Fibroblast of skin of right biceps (primary cell): ENCODE measurements at places on chromosomes 13 and 19.

GRCh38 chr19:53047379-53047778 is 2.8 kb downstream of the ERVV-2 start:
- no peak for DNase-seq

DNA sequence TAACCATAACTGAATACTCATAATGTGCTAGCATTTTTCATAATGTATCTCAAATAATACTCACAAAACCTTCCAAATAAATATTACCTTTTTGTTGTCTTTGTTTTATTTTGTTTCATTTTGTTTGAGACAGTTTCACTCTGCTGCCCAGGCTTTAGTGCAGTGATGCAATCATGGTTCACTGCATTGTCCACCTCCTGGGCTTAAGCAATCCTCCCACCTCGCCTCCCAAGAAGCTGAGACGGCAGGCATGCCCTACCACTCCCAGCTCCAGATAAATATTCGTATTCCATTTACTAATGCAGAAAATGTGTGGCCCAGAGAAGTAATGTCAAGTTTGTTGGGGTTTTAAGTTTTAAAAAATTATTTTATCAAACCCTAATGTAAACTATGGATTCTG is 739.1 kb downstream of the GPC5 start:
- no peak for DNase-seq

DNA sequence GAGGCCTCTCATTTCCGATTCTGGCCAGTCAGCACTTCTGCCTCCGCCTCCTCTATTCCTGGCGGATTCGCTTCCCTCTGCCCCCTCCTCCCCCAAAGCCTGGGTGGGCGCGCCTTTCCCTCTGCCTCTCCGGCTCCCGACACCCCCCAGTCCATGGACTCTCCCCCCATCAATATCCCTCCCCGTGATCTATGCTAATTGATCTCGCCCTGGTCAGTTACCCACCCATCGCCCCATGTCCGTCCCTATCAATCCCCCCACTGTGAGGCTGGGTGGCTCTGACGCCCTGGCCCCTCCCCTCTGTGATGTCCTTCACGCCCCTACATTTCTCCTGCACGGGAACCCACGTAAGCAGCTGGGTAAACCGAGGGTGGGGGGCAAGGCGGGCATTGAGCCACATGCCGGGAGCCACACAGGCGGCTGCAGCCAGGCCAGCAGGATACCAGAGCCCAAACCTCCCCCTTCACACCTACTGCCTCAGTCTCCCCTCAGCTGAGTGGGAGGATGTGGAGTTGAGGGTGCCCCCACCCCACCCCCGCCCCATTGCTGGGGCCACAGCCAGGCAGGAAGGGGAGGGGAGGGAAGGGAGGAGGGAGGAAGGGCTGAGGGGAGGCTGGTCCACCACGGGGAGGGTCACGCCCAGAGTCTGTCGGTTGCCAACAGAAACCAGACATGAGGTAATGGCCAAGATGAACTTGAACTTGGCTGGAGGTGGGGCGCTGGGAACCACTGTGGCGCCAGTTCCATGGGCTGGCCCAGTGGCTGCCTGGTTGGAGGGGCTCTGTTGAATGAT is 21.0 kb downstream of the SMIM24 start:
- DNase-seq = peak; percentile 90

DNA sequence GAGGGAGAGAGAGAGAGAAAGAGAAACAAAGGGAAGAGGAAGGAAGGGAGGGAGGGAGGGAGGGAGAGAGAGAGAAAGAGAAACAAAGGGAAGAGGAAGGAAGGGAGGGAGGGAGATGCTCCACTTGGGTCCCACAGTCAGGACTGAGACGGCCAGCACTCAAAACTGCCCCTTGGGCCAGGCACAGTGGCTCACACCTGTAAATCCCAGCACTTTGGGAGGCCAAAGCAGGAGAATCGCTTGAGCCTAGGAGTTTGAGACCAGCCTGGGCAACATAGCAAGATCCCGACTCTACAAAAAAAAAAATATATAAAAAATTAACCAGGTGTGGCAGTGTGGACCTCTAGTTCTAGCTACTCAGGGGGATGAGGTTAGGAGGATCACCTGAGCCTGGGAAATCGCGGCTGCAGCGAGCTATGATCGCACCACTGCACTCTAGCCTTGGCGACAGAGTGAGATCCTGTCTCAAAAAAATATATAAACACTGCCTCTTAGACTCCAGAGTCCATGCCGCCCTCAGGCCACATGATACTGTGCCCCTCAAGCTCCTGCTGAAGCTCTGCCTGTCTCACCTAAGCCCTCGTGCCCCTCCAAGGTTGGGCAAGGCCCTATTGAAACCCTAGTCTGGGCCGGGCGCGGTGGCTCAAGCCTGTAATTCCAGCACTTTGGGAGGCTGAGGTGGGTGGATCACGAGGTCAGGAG is 8.4 kb downstream of the ARRDC2 start:
- no peak for DNase-seq

GRCh38 chr19:18529782-18530181 is 7.9 kb upstream of the ELL start:
- no peak for DNase-seq

DNA sequence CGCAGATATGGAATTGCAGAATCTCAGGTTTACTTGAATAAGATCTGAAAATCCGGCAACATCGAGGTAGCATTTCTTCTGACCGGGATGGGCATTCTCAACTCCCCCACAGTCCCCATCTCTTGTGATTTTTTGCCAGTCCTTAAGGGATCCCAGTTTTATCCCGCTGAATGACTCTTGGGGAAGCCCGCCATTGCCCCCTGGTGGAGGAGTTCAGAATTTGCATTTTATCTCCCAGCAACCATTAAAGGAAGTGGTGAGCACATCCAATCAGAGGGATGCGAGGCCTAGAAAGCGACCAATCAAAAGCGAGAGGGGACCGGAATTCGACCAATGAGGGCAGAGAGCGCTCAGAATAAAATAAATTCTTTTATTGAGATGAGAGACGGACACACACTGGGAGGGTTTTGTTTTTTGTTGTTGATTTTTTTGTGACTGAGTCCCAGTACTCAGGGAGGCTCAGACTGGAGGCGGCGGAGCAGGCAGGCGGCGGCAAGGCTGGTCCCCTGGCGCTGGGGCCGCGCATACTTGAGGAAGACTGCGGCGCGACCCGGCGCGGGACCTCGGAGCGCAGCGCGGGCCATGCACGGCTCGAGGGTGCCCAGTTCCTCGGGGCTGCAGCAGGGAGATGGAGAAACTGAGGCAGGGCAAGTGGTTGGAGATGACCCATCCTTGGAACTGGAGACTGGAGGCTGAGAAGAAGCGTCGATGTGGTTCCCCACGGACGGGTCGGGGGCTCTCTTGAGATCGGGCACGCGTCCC is 3.9 kb upstream of the TTC9B start:
- peak; percentile 89 for DNase-seq

DNA sequence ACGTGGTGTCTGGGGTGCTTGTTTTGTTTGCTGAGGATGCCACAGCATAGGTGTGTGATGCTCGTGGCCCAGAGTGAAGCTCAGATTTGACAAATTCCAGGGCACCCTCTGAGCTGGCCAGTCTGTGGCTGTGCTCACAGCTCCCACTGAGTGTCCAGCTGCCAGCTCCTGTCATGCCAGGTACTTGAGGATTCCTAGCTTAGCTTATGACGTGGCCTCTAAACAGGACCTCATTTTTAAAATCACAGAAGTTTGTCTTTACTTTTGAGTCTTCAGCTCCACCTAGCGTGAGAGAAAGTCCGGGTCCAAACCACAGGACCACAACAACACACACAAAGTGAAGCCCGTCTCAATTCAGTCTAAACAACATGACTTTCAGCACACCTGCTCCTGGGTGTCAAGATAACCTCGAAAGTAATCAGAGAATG is 117.3 kb downstream of the RAB20 start:
- peak; percentile 38 for DNase-seq

DNA sequence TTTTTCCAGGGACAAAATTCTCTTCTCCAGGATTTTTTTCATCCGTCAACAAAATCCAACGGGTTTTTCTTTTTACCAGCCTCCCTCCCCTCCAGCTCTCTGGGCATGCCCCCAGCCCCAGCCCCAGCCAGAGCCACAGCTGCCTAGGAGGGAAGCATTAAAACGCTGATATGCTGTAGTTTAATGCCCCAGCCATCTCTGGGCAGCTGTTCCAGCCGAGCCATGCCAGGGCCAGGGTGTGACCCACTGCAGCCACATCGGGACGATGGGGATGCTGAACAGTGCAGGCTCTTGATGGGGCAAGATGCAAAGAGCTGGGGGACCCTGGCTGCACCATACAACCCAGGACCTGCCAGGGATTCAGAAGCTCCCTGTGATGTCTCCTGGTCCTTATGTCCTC is 32.1 kb downstream of the TSHZ3 start:
- DNase-seq = no peak

DNA sequence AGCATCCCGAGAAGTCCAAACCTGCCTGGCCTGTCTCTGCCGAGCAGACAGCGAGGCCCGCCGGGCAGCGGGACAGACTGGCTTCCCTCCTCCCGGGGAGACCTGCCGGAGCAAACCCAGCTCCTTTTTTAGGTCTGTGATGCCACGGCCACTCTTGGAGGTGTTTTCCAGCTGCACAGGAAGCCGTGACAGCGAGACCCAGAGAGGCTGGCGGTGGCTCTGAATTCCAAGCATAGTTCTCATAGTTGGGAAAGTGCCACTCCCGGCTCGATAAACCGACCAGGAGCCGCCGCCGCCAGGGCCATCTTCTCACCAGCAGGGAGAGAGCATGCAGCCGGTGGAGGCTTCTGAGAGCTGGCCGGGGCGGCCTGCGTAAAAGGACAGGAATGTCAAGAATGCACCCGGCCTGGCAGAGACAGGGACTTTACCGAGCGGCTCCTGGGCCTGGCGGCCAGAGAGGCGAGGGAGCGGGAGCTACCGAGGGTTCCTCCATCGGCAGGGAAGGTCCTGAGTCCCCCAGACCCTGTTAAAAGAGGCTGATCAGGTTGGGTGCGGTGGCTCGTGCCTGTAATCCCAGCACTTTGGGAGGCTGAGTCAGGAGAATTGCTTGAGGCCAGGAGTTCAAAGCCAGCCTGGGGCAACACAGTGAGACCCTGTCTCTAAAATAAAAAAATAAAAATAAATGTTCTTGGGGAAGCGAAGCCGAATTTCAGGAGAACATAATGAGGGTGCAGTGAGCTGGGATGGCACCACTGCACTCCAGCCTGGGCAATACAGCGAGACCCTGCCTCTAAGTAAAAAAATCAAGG is 64.9 kb downstream of the GADD45B start:
- DNase-seq = peak; percentile 100

DNA sequence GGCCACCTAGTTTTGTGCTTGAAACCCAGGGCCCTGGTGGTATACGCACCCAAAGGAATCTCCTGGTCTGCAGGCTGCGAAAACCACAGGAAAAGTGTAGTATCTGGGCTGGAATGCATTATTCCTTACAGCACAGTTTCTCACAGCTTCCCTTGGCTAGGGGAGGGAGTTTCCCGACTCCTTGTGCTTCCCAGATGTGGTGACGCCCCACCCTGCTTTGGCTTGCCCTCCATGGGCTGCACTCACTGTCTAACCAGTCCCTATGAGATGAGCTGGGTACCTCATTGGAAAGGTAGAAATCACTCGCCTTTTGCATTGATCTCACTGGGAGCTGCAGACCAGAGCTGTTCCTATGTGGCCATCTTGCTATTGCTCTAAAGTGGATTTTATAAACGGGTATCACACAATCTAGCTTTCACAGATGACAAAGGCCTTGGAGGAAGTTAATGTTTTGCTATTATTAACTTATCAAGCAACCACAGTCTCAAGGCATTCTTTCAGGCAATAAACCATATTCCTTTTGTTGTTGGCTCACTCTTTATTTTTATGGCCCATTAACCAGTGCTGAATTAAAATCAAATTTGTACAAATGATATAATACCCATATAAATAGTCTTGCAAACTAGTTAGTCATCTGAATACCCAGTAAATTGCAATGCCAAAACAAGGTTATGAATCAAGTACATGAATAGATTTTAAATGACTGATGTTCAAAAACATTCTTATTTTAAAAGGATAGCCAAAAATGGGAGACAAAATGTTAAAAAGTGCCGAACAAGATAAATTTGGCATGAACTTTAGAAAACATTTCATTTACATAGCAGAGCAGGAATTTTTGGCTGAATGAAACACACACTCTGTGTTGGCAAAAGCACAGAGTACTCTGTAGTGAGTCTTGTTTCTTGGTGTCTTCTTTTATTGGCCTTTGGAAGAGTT is 475.4 kb upstream of the ARGLU1 start:
- DNase-seq = peak; percentile 85

DNA sequence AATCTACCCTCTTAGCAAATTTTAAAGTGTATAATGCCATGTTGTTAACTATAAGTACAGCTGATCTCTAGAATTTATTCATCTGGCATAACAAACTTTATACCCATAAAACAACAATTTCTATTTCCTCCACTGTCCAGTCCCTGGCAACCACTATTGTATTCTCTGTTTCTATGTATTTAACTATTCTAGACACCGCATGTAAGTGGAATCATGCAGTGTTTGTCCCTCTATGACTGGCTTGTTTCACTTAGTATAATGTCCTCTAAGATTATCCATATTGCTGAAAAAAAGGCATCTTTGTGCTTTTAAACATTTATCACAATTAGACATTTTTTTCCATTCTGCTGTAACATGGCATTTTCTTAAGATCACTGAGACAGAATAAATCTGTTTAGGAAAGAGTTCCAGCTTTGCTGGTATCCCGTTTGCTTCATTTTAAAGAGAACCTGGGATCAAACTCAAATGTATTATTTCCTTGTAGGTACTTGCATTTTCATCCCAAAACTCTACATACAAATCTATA is 1191.0 kb downstream of the SLITRK5 start:
- no peak for DNase-seq

DNA sequence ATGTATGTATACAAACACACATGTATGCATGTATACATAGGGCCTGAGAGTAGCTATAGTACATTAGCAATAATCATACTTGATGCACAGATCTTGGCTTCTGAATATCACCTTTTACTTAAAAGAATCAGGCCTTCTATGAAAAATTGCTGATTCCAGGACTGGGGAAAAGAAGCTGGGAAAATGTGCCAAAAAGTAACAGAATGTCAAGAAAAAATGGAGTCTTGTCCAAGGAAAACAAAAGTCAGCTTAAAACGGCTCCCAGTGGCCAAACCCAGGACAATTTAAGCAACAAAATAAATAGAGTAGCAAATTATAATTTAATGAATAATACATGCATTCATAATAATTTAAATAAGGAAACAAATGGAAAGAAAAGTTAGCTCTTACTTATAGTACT is 2104.9 kb downstream of the PCDH9 start:
- no peak for DNase-seq

DNA sequence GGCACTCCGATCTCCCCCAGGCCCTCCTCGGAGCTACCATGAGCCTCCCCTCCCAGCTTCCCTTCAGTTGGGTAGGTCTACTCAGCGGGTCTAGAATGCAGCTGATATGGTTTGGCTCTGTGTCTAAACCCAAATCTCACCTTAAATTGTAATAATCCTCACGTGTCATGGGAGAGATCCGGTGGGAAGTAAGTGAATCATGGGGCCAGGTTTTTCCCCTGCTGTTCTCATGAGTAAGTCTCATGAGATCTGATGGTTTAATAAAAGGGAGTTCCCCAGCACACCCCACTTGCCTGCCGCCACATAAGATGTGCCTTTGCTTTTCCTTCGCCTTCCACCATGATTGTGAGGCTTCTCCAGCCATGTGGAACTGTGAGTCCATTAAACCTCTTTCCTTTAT is 14.5 kb upstream of the DOCK9 start:
- no peak for DNase-seq
